NCI-H2081 treated with DMSO at 0.1 percent for 48 hours (cell line): ENCODE measurements at places on chromosomes 12 and 14.

DNA sequence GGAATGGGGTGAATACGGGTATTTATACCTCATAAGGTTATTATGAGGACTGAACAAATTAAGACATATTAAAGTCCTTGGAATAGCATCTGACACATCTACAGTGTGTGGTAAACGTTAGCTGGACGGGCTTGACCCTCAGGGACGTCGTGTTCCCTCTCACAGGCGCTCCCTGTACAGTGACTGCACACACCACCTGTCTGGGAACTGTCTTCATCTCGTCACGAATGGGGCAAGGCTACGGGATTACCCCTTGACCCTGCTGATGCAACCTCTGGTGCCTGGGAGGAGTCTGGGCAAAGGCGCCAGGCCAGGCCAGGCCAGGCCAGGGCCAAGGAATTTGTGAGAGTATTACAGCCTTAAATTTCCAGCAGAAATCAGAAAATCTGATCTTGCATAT, 191.1 kb downstream of the CALM1 start:
- no peak for DNase-seq

- no peak for DNase-seq
Observed at GRCh38 chr12:117850048-117850447, 118.7 kb downstream of the KSR2 start.

DNA sequence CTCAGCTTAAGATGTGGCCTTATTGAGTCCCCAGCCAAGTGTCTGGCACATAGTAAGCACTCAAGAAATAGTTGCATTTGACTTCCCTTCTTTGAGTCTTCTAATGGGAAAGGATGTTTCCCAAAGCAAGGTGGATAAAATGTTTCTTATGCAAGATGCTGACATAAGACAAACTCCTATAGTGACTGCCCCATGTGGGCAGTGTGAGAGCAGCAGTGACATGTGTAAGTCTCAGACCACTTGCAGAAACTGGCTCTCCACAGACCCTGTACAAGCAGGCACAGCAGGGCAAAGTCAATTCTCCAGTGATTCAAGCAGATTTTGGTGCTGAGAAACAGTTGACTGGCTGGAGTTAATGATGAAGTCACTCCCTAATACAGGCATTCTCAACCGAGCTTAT, 255.3 kb downstream of the ANO2 start:
- DNase-seq = no peak

- peak; percentile 34 for DNase-seq
Observed at GRCh38 chr12:120445911-120446843, at the start of the genes GATC and TRIAP1. Gene GATC (plus strand): TSS chr12:120446444. CDS start chr12:120446481, 37 bp downstream. Gene TRIAP1 (minus strand): TSS chr12:120446384. CDS start chr12:120446372, 12 bp downstream.

DNA sequence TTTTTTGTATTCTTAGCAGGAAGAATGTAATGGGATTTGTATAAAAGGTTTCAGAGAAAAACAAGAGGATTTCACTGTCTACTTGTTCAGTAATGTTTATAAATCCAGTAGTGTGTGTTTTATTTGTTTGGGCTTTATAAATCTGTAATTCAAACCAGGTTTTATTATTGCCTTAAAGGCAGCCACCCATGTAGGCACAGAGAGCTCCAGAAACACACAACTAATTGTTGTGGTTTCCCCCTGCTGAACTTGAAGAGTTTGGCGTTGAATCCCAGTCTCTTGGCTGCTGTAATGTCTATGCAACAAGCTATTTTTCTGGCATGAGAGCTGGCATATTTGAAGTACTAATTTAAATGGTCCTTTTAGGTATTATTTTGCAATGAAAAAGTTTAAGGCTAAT, 63.4 kb upstream of the SLCO1C1 start:
- no peak for DNase-seq

DNA sequence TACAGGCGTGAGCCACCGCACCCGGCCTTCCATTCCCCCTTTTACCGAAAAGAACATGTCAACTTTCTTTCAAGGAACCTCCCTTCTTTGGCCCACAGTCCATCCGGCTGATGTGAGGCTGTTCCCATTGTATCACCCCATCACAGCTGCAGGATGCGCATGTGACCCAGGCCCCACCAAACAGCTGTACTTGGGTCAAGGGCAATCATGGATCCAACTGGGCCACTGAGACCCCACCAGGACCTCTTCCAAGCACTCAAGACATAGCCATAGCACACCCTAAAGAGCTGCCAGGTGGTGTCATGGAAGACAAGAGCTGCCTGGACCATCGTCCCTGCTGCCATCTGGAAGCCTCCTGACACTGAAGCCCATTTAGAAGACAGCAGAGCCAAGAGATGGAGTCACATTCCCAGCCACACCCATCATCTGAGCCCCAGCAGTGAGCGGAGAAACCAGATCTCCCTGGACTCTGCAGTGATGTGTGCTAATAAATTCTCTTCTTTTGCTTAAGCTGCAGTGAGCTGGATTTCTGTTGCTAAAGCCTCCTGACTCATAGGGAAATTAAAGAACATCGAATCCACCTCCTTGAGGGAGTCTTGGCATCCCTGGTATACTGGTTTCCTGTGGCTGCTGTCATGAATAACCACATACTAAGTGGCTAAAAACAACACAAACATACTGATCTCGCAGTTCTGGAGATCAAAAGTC, 105.6 kb downstream of the KSR2 start:
- DNase-seq = no peak

DNA sequence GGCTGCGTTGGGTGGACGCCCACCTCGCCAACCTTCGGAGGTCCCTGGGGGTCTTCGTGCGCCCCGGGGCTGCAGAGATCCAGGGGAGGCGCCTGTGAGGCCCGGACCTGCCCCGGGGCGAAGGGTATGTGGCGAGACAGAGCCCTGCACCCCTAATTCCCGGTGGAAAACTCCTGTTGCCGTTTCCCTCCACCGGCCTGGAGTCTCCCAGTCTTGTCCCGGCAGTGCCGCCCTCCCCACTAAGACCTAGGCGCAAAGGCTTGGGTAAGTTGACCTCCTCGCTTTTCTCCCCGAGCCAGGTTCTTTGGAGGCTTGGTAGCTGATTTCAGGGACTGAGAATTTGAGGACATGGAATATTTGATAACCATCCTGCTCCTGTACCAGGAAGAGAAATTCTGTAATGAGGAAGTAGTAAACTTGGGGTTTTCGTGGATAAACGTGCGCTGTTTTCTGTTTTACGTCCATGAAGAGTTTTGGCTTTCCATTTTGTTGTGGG, 530 bp downstream of the APAF1 start:
- DNase-seq = no peak

DNA sequence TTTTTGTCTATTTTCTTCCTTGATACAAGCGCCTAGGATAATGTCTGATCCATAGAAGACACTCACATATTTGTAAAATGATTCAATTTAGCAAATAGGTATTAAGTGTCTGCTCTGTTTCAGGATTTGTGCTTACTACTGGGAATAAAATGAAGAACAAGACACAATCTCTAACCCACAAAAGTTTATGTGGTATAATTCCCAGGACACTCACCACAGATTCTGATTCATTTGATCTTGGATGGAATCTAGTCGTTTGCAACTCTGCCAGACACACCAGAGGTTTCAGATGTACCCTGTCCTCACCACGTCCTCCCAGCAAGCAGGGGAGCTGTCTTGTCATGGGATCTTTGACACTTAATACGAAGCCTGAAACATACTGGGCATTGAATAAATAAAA, 208.3 kb downstream of the LRIG3 start:
- no peak for DNase-seq

DNA sequence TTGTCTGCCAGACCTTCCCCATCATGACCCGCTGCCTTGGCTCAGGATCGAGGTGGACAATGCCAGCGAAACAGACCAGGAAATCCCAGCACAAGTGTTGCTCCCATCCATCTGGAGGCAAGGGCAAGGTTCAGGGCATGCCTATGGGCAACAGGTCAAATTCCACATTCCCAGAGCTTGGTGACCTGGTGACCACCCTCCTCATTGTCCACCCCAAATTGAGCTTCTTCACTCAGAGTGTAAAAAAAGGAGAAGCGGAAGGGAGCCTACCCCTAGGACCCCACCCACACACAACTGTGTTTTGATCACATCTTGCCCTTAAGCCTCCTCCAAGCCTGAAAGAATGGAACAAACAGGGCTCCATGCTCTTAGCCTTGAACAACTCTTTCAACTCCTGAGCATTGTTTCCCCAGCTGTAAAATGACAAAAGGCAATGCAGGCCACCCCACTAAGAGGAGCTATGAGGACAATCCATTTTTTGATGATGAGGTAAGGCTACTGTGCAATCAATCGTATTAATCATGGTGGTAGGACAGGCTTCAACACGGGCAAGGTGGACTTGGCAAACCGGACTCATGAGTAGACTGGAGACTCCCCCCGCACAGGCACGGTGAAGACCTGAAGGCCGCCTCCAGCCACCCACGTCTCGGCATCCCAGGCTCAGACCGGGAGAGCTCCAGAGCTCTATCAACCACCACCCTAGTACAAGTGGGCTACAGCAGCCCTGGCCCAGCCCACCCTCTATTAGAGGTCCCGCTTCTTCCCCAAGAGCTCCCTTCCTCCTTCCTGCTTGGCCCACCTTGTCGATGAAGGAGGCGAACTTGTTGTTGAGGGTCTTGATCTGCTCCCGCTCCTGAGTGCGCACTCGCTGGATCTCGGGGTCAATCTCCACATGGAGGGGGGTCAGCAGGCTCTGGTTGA, 866 bp downstream of the KRT79 start:
- no peak for DNase-seq

DNA sequence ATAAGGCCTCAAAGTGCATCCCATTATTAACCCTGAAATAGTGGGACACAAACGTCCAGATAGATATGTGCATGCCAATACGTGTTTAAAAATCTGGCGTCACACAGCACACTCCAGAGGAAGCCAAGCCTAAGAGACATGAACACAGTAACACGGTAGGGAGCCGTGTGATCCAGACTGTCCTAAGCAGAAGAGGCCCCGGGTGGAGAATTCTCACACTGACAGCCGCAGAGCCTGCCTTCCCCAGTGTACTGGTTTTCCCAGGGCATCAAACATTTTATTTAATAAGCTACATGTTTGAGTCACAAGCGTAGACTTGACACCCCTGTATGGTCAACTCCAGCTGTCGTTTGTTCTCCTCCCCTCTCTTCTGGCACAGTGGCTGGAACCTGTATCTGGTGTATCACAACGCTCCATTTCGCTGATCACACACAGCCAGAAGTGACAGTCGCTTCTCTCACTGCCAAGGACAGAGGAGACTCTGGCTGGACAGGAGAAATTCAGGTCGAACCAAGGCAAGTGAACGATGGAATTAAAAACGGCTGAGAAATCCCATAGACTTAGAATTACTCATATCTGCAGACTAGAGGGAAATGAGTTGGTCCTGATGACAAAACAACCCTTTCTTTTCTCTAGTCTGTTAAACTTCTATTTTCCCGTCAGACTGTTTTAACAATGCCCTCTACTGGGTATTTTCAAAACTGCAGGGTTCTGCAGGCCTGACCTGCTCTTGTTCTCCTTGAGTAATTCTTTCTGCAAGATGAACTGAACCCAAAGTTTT, 359.9 kb downstream of the RGS6 start:
- no peak for DNase-seq

GRCh38 chr12:55737581-55738122, 5.3 kb upstream of the GDF11 start:
- DNase-seq = no peak

GRCh38 chr12:4213471-4213870, 60.1 kb upstream of the CCND2 start:
- no peak for DNase-seq

GRCh38 chr14:44420226-44420625, 86.9 kb downstream of the FSCB start:
- no peak for DNase-seq

- no peak for DNase-seq
Observed at GRCh38 chr12:45504316-45505010, 225.0 kb upstream of the ARID2 start.

DNA sequence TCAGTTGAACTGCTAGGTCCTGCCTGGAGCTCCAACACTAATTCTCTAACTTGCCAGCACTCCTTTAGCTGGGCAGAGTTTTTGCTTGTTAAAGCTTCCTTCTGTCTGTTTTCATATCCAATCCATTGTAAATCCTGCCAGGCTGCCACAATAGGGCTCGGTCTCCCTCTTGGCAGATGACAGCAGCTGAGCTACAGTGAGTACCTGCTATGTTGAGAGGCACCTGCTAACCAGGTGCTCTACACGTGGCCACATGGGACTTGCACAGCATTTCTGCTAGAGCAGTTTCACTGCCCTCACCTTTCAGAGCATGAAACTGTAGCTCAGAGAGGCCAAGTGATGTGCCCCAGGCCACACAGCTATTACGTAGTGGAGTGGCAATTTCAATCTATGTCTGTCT, 106.6 kb upstream of the NOS1 start:
- no peak for DNase-seq

GRCh38 chr14:91270619-91271018, 26.1 kb upstream of the GPR68 start:
- no peak for DNase-seq

DNA sequence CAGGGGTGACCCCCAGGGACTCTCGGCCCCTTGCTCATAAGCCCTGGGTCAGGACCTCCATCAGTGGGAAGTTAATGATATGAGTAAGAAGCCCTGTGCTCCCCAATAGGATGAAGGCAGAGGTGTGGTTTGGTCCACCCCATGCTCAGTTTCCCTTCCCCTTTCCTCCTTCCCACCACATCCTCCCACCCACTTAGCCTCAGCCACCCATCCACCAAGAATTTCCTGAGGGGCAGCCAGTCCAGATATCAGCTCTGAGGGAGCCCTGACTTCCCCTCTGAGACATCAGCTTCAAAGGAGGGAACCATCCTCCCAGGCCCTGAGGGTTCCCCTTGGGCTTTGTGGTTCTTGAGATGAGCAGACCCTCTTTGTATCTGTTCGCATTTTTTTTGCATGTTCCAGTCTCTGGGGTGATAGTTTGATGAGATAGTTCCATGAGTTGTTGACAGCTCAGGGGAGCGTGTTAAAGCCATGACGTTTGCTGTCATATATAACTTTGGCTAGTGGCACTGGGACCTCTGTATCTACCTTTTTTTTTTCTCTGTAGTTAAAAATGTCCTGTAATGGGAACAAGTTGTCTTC, 71.2 kb downstream of the LGMN start:
- no peak for DNase-seq

DNA sequence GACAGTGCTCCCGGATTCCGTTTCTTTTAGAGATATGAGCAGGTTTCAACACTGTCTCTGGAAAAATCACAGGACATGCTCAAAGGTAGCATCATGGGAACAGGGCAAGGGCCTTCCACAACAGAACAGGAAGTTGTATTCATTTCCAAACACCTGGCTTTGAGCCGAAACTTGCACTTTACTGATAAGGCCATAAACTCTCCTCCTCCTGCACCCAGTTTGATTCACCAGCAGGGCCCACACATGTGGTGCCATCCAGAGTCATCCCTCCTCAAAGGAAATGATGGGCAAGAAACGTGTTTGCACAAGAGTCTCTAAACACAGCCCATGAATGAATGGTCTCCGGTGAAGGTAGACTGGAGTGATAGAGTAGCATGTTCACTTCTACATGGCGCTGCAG, 268.4 kb upstream of the FKBP4 start:
- no peak for DNase-seq
